ENCODE measurements at places on chromosomes 11 and 22.

DNA sequence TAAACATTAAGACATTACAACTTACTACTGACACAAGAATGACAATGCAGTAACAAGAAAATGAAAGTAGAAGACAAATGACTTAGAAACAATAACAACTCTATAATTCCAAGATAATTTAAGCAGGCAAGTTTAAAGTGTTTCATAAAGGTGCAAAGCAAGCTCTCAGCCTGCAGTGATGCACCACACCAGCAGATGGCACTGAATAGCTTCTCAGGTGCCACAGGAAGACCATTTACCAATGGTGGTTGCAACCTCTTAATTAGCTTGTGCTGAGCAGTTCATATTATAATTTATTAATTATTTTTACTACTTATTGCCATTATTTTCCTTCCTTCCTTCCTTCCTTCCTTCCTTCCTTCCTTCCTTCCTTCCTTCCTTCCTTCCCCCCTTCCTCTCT is 60.6 kb downstream of the NXPE2 start:
- DNase-seq = no peak

- no peak for DNase-seq
Observed at GRCh38 chr11:11533751-11534150, 88.1 kb downstream of the GALNT18 start.

DNA sequence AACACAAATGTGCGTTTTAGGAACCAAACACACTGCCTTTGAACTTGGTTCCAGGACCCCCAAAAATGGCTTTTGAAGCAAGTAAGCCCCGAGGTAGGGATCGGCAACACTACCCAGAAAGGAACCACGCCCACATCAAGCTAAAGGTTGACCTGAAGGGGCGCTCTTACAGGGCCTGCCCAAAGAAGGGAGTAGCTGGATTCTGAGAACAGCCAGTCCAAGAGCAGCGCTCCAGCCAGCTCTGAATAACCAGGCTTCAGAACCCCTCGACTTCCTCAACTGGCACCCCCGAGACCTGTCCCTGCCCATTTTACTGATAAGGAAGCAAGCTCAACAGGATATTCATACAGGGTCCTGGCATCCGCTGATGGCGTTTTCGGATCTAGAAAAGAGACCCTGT is 18.9 kb upstream of the MOB2 start:
- no peak for DNase-seq

GRCh38 chr11:22203281-22203680 is 10.4 kb downstream of the ANO5 start:
- DNase-seq = no peak

GRCh38 chr11:110119317-110119716 is 26.1 kb downstream of the ZC3H12C start:
- DNase-seq = no peak

GRCh38 chr11:65576867-65577755 is 1.3 kb downstream of the EHBP1L1 start:
- DNase-seq = peak; percentile 83

- DNase-seq = no peak
Observed at GRCh38 chr22:36728505-36728904, 25.0 kb upstream of the CACNG2 start.

GRCh38 chr11:27456795-27457329 is 15.7 kb downstream of the LGR4 start:
- DNase-seq = no peak

GRCh38 chr22:32331236-32331917 is 26.3 kb upstream of the RFPL3 start:
- no peak for DNase-seq

- no peak for DNase-seq
Observed at GRCh38 chr11:96964661-96965060, 574.8 kb downstream of the JRKL start.

DNA sequence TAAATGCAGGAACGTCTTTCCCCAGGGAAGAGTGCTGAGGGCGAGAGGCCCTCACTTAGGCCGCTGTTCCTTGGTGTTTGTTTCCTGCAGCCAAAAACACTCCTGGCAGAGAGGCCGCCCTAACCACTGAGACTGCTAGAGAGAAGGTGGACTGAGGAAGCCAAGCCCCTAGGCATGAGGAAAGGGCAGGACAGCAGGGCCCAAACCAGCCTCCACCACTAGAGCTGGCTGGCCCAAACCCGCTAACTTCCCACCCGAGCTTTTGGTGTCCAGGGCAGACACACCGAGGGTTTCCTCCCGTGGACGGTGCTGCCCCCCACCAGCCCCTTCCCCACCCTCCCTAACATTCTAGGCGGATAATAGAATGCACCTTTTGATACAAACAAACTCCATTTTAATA is 6.0 kb downstream of the FGF19 start:
- no peak for DNase-seq

- no peak for DNase-seq
Observed at GRCh38 chr22:42069801-42070516, 653 bp downstream of the NAGA start.

DNA sequence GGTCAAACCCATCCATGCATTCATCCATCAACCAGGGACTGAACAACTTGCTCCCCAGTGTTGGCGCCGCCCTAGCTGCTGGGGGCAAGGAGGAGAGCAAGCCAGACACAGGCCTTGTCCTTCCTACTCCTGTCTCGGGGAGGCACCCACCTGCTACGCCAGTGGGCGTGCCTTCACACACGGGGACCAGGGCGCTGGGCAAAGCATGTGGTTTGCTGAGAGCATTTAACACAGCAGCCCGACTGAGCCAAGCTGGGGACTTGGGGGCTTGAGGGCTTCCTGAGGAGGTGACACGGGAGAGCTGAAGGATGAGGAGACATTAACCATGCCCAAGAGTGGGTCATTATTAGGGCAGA is 30.6 kb downstream of the CACNA1I start:
- DNase-seq = no peak

GRCh38 chr11:57484141-57484710 is 23.9 kb downstream of the RTN4RL2 start:
- DNase-seq = no peak

- DNase-seq = no peak
Observed at GRCh38 chr11:31972623-31973022, 118.3 kb upstream of the RCN1 start.

DNA sequence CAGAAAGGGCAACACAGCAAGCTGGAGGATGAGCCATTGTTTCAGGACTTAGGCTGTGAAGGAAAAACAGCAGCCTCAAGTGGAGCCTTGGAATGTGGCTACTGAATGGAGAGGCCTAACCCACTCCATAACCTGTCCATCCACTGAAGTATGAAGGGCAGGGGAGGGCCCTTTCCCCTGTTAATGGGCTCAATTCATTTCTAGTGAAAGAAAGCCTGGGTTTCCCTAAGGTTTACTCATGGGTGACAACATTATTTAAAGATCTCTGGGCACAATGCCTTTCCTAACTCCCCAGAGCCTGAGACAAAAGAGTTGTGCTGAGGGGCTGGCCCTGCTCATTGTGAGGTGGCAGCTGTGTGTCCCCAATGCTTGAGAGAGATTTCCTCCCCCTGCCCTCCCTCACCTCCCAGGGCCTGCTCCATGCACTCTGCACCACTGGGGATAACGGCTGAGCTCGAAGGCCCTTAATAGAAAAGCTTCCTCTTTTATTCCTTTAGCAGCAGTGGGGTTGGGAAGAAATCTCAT is 83.8 kb downstream of the ME3 start:
- DNase-seq = no peak

GRCh38 chr11:8009856-8010255 is 22.7 kb downstream of the EIF3F start:
- DNase-seq = no peak

- DNase-seq = no peak
Observed at GRCh38 chr22:23223569-23224317, 43.4 kb downstream of the BCR start.

DNA sequence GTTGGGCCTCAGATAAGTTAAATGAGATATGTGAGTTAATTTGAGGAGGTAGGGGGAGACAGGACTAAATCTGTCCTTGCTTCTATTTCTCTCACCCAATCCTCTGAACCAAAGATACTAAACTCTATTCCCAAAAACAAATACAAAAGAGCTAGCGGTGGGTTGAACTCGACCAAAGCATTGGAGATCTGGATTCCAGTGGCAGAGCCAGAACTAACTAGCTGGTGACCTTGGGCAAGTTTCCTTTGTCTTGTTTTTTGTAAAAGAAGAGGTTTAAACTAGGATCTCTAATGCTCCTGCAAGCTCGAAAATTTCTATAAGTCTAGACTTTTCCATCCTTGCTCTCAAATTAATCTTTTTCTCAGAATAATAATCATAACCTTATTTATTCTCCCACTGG is 1.5 kb downstream of the ME3 start:
- no peak for DNase-seq

- DNase-seq = no peak
Observed at GRCh38 chr11:13262096-13262495, 15.5 kb upstream of the BMAL1 start.

DNA sequence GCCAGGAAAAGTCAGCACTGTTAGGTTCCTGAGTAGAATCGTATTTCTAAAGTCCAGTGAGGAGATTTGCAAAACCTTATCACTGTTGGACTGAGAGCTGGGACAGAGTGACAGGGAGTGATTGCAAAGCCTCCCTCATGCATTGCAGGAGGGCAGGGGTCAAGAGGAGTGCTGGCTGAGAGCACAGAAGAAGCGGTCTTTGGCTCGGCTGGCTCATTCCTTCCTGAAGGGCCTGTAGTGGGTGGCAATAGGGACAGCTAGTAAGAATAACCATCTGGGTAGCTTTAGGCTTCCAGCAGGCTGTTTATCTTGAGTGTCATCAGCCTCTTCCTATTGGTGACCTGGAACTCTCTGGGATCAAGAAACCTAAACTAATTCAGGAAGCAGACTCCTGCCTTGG is 53.4 kb downstream of the CD44 start:
- no peak for DNase-seq

GRCh38 chr11:2260491-2261364 is 9.7 kb downstream of the ASCL2 start:
- DNase-seq = no peak

DNA sequence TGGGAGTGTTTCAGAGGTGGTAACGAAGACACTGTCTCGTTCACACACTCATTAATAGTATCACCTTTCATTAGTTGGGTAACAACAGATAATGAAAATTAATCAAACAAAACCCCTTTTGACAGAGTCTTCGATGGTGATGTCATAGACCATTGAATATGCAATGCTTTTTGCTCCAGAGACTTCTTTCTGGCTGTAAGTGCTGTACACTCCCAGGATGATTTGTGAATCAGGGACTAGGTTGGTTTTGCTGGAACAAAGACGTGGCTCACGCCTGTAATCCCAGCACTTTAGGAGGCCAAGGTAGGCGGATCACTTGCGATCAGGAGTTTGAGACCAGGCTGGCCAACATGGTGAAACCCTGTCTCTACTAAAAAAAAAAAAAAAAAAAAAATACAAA is 9.5 kb upstream of the RASSF10 start:
- no peak for DNase-seq

GRCh38 chr22:30777587-30777986 is 82.9 kb downstream of the OSBP2 start:
- no peak for DNase-seq

DNA sequence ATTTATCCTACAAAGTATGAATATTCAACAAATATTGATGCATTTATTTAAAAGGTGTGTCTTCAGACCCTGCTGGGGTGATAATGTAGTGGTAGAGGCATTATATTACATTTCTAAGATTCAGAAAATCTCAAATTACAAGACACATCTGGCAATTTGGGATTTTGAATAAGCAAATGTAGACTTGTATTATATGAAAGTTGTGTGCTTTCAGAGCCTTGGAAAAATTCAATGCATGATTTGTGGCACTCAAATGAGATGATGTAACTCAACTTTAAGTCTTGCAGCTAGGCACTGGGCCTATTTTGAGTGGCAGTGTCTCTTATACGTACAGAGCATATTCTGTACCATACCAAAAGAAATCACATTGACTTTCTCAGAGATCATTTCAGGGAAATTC is 214.4 kb downstream of the ETS1 start:
- no peak for DNase-seq

DNA sequence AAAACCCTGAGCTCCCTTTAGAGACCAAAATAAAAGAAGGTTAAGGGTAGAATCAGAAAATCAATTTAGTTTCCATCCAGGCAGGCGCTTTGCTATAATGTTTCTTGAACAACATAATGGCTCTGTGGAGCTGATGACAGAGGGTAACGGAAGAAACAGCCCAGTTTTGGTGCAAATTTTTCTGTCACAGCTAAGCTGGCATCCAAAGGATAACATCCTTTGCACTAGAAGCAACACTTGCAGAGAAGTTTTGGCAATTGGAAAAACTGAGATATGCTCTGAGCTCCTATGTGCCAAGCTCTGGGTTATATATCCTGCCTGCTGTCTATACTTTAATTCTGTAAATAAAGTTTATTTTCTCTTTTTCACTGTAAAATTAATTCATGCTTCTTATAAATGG is 495.3 kb upstream of the API5 start:
- no peak for DNase-seq

GRCh38 chr11:106381895-106382294 is 304.4 kb downstream of the AASDHPPT start:
- DNase-seq = no peak

GRCh38 chr11:124898711-124899110 is 1.0 kb upstream of the ROBO4 start:
- no peak for DNase-seq

- DNase-seq = no peak
Observed at GRCh38 chr11:63643205-63643604, 28.0 kb downstream of the ATL3 start.

GRCh38 chr11:6708876-6709275 is 25.7 kb upstream of the MRPL17 start:
- no peak for DNase-seq

DNA sequence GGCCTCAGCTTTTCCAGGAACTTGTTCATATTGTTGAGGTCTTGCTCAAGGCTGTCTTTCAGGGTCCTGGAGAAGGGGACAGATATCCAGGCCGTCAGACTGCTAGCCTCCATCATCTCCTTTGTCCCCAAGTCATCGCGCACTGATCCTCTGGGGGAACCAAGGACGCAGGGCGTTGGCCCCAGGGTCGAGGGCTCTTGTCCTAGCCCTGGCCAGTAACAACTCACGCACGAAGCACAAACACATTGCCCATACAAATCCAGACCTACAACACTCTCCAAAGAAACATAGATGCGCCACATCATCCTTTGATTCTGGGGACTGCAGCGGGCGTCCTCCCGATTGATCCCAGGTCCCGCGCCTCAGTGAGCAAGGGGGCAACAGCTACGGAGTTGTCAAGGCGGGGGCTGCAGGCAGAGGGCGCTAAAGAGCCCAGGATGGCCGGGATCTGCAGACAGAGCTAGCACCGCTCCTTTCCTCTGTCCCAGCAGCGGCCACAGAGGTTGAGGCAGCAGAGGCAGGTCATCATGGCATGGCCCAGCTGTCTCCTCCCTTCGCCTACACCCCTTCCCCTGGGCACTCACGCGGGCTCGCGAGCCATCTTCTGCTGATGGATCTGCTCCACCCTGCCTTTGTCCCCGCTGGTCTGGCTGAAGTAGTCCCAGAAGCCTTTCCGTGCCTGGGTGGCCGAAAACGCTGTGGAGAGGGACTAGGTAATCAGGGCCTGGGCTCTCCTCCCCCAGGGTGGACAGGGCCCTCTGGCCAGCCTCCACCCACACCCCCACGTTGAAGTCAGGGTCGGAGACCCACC is 472 bp downstream of the APOA5 start:
- no peak for DNase-seq
